ENCODE measurements at places on chromosomes 13 and 19.
A peak's percentile ranks its signal among the peaks of the same experiment; 100 is the strongest.

DNA sequence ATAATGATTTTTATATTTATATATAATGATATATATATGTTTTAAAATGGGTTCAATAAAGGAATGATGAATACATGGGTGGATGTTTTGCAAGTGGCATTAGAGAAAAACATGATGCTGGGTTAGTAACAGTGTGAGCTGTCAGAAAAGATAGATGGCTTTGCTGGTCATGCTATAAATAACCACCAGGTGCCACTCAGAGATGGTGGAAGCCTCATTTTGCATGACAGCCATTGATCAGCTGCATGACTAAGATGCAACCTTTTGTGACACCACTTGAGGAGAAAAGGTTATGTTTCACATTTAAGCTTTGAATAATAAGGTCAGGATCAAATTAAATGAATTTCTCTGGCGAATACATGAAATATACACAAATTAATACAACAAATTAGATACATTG lies 737.7 kb downstream of the PCDH9 start:
- no peak for DNase-seq

- no peak for DNase-seq
Measured at GRCh38 chr19:34274284-34274826, 20.0 kb downstream of the GARRE1 start.

GRCh38 chr13:20127562-20128458 lies 33.0 kb downstream of the GJA3 start:
- peak; percentile 24 for DNase-seq

- no peak for DNase-seq
Measured at GRCh38 chr19:18743784-18744418, 47.2 kb downstream of the COMP start.

DNA sequence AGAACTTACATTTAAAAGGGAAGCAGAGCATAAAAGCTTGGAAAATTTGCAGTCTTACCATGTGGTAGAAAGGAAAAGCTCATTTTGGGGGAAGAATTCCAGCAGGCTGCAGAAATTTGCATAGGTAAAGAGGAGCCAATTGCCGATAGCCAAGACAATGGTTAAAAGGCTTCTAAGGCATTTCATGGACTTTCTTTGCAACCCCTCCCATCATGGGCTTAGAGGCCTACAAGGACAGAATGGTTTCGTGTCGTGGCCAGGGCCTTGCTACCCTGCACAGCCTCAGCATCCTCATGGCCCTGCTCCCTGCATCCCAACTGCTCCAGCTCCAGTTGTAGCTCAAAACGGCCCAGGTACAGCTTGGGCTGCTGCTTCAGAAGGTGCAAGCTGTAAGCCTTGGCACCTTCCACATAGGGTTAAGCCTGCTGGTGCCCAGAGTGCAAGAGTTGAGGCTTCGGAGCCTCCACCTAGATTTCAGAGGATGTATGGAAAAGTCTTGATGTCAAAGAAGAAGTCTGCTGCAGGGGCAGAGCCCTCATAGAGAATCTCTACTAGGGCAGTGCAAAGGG lies 420.3 kb downstream of the PCDH17 start:
- DNase-seq: no peak
